ENCODE measurements at places on chromosomes 3 and 15.

DNA sequence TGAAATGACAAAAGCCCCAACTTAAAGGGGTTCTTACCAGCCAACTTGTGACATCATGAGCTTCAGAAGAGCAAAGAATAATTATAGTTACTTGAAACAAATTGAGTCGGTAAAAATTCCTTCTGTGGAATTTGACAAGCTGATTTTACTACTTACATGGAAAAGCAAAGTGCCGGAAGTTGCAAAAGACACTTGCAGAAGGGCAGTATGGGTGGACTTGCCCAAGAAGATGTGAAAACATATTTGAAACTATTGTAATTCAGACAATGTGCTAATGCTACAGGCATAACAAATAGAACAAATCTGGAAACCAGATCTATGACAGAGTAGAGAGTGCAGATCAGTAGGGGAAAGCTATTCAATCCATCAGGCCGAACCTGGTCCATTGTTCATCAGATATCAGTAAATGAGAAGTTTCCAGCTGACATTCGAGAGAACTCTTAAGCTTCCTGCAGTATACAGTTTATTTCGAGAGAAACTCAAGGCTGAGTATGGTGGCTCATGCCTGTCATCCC lies 2.5 kb upstream of the KIF7 start:
- DNase-seq, result no peak

DNA sequence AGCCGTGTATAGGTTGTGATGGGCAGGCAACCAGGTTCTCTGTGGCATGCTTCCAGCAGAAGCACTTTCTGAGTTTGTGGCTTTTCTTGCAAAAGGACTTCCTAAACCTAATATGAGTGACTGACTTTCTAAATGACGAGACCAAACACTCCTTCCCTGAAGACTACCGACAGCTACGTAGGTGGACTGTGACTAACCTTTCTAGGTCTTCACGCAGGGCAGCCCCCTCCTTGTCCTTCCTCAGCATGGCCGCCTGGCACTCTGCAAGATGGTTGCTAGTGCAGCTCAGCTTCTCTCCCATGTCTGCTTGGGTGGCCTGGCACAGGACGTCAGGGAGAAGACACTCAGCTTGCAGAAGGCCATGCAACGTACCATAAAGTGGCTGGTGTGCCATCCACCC lies 20.9 kb downstream of the CXCR6 start:
- DNase-seq, result no peak

DNA sequence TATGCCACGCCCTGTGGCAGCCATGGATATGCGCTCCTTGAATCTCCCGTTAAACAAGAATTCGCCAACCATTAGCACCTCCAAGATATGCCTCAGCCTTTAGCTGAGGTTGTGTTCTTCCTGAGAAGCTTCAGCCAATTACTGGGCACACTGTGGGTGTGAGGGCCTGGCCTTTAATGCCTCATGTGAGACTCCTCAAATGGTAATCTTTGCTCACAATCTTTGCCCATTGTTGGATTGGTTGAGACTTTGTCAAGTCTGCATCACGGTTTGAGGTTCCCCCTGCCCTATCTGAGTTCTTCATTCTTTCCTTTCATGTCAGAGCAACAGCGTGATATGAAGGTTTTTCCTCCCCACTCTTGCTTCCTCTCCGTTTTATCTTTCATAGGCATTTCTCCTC lies 108.1 kb upstream of the CCDC54 start:
- no peak for DNase-seq

DNA sequence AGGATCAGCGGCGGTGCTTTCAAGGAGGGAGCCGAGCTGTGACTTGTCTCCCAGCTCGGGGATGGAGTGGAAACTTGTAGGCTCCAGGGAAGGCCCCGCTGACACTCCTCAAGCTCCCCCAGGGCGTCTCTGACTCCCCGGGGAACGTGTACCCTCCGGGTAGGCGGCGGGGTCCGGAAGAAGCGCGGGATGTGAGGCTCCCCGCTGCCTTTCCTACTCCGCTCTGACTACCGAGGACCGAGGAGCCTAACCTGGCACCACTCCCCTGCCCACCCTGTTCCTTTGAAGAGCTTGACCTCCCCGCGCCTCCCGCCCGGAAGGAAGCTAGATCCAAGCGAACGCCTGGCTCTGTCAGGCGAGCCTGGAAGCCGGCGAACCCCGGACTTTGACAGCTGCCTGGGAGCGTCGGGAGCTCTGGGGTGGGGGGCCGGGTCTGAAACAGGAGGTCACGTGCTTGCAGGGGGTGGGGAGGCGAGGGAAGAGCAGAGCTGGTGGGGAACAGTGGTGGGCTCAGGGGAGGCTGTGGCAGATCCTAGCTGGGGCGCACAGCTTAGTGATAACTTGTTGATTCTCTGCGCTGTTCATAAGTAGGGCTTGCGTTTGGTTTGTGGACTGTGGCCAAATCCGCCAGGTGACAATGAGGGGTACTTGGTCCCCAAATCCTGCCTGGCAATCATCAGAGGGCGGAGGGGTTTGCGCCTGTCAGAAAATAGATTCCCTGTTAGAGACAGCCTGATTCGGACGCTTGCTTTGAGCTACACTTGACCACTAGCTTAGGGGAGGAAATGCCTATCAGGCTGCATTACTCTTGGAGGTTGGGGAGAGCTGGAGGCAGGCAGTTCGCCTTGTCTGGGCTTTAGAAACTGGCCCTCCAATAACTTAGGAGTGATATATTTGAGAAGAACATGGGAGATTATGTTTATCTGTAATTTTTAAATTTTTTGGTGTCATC lies 1.2 kb downstream of the CLSTN2 start:
- DNase-seq, result peak; percentile 21

- no peak for DNase-seq
Observed at GRCh38 chr3:149021830-149022229, 30.5 kb downstream of the GYG1 start.

GRCh38 chr3:22685597-22685996 lies 517.5 kb upstream of the UBE2E2 start:
- no peak for DNase-seq

- DNase-seq, result no peak
Observed at GRCh38 chr3:172159376-172159775, 120.0 kb downstream of the FNDC3B start.

GRCh38 chr3:126270145-126270811 lies 86.9 kb downstream of the KLF15 start:
- DNase-seq, result no peak

DNA sequence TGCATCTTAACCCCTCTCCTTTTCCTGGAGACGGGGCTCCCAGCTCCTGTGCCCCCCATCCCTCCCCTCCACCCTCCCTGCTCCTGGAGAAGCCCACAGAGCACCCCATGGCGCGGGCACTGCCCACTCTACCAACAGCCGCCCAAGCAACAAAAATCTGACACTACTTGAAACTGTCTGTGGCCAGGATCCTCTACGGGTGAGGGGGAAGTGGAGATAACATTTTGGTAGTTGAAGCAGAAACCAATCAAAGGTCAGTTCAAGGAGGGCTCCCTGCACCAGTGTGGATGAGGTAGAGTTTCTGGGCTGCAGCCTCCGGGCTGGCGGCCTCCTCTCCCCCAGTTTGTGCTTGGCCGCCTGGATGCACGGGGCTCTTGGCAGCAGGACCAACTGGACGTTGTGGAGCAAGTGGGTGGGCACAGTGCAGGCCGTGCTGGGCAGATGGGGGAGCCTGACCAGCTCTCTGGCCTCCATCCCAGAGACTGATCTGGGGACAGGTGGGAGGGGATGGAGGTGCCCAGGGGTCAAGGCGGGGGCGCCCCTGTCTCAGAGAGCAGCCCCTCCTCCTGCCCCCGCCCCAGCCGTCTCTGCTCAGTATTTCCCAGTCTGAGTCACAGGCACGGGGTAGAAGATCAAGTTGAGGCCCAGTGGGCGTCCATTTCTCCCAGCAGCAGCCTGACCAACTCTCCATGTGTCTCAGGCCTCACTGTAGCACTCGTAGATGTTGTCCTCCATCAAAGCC lies 12.8 kb downstream of the H1-8 start:
- DNase-seq, result no peak

DNA sequence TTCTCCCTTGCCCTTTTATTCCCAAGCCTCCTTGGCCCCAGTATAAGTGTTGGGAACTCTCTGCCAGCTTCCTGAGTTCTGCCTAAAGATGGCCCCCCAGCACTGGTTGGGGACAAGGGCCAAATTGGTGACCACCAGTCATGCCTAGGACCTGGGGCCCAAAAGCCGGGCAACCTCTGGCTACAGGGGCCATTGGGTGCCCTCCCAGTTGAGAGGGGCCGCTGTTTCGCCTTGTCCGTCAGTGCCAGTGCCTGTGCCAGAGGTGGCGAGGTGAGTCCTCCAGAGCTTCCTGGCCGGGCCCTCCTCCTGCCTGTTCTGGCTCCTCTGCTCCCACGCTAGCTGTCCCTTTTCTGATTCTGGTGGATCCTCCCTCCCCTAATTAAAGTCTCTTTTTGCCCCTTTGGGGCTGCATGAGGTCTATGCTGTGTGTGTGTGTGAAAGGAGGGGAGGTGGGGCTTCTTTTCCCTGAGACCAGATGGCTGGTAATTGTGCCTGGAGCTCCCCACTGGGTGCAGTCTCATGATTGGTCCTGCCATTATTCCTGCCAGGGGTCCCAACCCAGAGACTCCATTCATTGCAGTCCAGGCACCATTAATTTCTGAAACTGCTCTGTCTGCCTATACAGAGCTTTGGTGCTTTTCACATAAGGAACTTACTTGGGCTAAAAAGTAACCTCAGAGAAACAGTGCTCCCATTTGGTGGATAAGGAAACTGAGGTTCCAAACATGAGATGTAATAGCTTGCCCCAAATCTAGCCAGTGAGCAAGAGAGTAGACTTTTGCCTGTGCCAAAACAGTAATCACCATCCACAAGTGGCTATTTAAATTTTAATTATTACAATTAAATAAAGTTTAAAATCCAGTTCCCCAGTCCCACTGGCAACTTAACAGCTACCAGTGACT lies 3.1 kb upstream of the TTLL3 start:
- no peak for DNase-seq

- no peak for DNase-seq
Observed at GRCh38 chr3:132342610-132343009, 25.4 kb downstream of the ACP3 start.

GRCh38 chr3:169213956-169214355 lies 449.6 kb downstream of the MECOM start:
- no peak for DNase-seq

DNA sequence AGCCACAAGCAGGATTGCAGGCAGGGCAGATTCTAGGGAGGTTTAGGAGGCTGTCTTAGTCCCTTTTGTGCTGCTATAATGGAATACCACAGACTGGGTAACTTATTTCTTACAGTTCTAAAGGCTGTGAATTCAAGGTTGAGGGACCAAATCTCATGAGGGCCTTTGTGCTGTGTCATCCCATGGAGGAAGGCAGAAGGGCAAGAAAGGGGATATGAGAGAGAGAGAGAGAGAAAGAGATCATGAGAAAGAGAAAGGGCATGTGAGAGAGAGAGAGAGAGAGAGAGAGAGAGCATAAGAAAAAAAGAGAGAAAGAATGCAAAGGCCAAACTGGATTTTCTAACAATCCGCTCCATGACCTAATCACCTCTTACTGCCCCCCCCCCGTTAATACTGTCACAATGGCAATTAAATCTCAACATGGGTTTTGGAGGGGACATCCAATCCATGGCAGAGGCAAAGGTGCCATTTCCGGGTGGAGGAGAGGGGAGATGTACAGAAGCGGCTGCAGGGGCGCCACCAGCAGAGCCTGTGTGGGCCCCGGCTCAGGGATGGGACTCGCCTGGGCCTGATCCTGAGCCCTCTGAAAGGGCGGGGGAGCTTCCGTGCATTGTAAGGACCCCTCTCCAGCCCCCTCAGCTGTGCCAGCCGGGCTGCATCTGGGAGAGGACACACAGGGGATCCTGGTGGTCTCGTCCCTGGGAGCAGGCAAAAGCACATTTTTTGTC lies 20.5 kb downstream of the MRPS11 start:
- DNase-seq, result no peak

DNA sequence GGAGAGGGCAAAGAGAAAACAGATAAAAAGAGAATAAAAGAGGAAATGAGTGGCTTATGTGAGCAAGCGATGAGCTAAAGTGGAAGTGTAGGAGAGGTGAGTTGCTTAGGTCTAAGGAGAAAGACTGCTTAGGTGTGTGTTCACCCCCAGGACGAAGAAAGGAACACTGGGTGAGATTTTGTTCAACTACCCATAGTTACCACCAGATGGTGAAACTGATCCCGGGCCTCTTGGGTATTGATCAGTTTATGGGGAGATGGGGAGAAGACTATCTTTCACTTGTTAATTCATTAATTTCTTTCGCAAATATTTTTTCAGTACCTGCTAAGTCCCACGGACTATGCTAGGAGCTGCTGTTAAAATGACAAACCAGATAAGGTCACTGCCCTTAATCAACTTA lies 33.9 kb downstream of the GAP43 start:
- DNase-seq, result no peak

GRCh38 chr3:12901623-12902045 lies 60.3 kb upstream of the RPL32 start:
- no peak for DNase-seq

DNA sequence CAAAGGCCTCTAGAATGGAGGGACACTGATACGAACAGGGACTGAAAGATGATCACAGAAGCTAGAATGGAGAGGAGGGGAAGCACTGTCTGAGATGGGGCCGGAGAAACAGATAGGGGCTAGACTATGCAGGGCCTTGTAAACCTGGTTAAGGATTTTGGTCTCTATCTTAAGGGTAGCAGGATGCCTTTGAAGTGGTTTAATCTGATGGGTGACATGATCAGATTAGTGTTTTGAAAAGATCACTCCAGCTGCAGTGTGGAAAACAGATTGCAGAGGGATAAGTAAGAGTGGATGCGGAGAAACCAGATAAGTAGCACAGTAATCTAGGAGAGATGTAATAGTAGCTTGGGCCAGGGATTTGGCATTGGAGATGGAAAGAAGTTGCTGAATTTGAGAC lies 108.1 kb downstream of the RSRC1 start:
- no peak for DNase-seq

- DNase-seq, result no peak
Observed at GRCh38 chr3:142275856-142276255, 50.5 kb upstream of the GK5 start.

DNA sequence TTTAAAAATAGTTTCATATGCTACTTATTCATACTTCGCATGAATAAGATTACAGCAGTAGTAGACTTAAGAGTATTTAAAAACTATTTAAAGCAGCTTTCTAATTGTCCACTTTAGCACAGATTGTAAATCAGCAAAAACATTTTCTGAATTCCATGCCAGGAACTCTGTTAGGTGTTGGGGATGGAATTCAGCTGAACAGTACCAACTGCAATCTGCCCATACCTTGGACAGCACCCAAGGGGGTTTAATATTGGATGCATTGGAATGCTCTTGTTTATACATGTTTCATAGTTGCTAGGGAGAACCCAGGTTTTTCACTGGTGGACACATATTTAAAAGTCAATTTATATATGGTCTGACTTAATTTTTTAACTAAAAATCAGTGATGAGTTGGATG lies 74.8 kb downstream of the PPM1L start:
- DNase-seq, result no peak

DNA sequence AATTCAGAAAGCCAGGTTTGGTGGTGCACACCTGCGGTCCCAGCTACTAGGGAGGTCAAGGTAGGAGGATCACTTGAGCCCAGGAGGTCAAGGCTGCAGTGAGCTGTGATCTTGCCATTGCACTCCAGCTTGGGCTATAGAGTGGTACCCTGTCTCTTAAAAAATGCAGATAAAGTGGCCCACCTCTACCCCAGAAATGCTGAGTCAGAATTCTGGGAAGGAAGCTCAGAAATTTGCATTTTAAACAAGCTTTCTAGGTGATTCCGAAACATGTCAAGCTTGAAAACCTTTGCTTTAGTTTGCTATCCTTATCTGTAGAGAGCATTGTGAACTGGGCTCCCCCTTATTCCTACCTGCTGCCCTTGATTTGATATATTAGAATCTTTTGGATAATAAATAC lies 7.7 kb downstream of the MED12L start:
- no peak for DNase-seq

GRCh38 chr3:9732080-9732739 lies 675 bp downstream of the BRPF1 start:
- DNase-seq, result no peak

GRCh38 chr3:150116196-150116595 lies 145.5 kb upstream of the PFN2 start:
- DNase-seq, result no peak

Data from right kidney (tissue), 9 donors.